Activated naive CD4-positive, alpha-beta T cell treated with Interleukin-2 at 50 U/mL for 16 hours (primary cell): ENCODE measurements at places on chromosomes 11 and 22.

- no peak for DNase-seq
Observed at GRCh38 chr11:83682611-83682973, 396.4 kb upstream of the CCDC90B start.

- peak; percentile 6 for DNase-seq
Observed at GRCh38 chr11:71080239-71081097, 171.9 kb downstream of the SHANK2 start.

- no peak for DNase-seq
Observed at GRCh38 chr11:984546-984945, 52.0 kb downstream of the MUC6 start.

DNA sequence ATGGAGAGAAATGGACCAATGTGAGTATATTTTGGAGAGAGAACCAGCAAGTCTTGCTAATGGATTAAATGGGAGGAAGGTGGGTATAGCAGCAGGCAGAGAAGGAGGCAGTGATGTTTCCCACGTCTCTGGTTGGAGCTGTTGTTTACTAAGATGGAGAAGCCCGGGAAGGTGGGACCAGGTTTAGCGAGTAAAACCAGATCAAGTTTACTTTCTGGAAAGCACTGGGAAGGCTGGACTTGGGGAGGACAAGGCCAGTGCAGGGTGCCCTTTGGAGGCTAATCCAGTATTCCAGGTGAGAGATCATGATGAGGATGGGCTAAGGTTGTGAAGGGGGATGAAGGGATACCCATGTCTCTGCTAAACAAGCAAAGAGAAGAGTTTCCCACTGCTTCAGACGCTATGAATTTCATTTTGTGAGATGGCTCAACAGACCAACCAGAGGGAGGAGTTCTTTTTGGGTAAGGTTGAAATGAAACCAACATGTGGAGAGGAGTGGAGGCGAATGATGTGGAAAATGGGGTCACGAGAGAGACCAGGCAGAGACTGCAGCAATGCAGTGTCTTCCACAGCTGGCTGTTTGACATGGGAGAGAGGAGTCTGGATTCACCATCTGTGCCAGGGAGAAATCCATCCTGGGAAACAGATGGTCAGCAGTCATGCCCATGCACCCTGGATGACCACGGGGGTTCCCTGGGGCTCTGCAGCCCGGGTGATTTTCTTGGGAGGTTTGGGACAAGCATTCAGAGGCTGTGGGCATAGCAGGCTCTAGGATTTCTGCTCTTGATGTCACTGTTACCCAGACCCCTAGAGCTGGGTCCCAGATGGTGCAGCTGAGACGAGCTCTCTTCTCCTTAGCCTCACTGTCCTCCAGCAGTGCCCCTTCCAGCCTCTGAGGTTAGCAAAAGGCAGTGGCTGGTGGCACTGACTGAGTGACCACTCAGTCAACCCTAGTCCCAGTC is 24.9 kb downstream of the COMMD9 start:
- no peak for DNase-seq

DNA sequence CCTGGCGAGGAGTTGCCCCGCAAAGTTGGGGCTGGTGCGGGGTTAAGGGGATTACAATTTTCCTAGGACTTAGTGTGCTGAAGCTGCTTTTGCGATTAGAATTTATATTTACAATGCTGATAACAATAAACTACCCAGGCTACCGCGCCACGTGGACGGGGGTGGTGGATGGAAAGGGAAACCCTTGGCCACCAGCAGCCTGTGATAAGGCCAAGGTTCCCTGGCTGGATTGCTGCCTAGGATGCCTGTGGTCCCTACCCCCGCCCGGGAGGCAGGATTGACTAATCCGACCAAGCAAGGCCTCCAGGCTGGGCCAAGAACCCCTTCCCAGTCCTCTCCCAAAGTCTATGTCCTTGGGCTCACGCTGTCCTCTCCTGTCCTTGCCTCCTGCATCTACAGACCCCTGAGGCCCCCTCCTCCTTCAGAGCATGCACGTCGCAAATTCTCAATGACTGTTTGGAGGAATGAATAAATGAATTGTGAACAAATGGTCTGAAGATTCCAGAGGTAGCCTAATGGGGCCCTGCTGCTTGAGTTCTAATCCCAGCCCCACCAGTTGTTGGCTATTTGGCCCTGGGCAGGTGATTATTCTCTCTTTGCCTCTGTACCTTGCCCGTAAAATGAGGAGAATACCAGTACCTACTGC is 7.6 kb upstream of the CHKA start:
- no peak for DNase-seq

GRCh38 chr22:42880815-42881214 is 23.7 kb upstream of the ARFGAP3 start:
- DNase-seq = no peak

- no peak for DNase-seq
Observed at GRCh38 chr11:75782540-75783263, 14.1 kb downstream of the DGAT2 start.

DNA sequence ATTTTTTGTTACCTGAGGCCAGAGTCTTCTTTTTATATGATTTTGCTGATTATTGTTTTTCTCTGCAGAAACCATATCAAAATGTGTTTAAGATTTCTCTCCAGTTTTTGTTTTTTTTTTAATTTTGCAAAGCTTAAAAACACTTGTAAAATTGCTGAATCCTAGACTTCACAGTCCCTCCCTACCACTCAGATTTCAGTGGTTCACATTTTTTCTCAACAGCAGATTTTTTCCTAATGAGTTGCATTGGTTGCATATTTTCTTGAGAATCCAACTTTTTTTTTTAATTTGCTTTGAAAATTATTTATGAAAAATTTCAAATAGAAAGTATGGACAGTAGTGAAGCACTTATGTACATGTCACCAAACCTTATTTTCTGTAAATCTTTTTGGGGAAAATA is 5.8 kb downstream of the ARL14EP start:
- DNase-seq = no peak

DNA sequence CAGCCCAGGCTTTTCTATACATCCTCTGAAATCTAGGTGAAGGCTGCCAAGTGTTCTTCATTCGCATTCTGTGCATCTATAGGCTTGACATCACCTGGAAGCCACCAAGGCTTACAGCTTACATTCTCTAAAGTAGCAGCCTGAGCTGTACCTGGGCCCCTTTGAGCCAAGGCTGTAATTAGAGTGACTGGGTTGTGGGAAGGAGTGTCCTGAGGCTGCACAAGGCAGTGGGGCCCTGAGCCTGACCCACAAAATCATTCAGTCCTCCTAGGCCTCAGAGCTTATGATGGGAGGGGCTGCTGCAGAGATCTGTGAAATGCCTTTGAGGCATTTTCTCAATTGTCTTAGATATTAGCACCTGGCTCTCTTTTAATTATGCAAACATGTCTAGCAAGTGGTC is 33.0 kb upstream of the RDX start:
- no peak for DNase-seq
